Neural crest cell (in vitro differentiated cells): ENCODE measurements at places on chromosomes 12 and 14.

GRCh38 chr12:50742776-50743175, 21.1 kb upstream of the ATF1 start:
- DNase-seq: no peak

GRCh38 chr12:54393207-54393609, 8.7 kb upstream of the ZNF385A start:
- DNase-seq: no peak

DNA sequence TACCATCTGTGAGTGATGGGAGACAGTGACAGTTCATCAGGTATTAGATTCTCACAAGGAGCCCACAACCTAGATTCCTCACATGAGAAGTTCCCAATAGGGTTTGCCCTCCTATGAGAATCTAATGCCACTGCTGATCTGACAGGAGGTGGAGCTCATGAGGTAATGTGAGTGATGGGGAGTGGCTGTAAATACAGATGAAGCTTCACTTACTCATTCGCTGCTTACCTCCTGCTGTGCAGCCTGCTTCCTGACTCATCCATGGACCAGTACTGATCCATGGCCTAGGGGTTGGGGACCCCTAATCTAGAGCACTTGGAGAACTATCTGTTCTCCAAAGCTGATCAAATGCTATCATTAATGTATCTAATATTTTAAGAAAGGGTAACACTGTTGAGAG, 17.7 kb downstream of the CLEC2D start:
- DNase-seq: no peak

DNA sequence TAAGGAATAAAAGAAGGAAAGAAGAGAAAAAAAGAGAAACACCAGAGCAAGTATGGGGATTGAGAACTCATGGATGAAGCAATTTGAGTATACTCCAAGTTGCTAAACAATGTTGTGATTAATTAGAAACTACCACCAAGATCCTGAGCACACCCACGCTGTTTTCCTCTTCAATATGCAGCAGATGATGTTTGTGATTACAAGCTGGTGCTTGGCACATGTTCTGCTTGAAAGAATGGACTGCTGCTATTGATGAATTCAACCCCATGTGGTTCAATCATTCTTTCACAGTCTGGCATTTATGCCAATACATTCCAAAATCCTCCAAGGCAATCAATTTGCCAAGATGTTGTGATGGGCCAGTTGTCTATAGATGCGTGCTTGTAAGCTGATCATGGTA, 146.8 kb downstream of the SLC2A13 start:
- DNase-seq: no peak

GRCh38 chr14:101009531-101009930, 106.0 kb upstream of the RTL1 start:
- no peak for DNase-seq

- DNase-seq: no peak
Measured at GRCh38 chr12:14946162-14946561, 7.8 kb upstream of the ERP27 start.

DNA sequence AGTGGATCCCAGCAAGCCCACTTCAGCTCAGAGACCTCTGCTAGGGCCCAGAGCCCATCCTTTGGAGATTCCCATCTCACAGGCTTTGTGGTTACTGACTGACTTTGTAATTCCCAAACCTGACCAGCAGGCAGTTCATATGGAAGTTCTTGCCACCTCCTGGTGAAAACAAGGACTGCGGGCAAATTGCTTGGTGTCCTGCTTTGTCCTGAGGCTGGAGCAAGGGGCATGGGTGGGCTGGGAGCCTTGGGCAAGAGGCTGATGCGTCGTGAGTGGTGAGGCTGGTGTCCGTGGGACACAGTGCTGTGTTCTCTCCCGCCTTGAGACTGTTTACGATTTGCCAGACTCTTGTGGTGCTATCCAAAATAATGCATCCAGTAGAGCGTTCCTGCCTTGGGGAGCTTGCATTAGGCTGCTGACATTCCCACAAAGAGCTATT, 91.0 kb downstream of the LRRC74A start:
- DNase-seq: peak; percentile 75
